ENCODE measurements at places on chromosomes 2 and 18.

DNA sequence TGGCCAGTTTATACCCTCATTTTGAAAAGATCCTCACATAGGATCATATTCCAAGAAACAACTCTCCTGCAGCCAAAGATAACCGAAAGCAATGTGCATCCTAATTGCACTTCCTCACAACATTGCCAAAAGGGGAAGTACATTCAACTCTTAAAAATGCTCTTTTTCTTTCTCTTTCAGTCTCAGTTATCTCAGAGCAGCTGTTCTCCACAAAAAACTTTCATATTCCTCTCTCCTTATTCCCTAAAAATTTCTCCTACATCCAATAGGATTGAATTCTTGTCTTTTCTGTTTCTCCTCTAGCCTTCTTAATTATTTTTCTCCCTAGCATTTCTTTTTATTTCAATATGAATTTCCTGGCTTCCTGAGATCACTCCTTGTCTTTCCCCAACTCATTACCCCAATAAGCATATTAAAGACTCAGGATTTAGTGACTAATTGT is 7.4 kb upstream of the VRK2 start:
- DNase-seq = peak; percentile 92

GRCh38 chr2:109510136-109511028 is 103.4 kb downstream of the SEPTIN10 start:
- peak; percentile 82 for DNase-seq

- DNase-seq = no peak
Measured at GRCh38 chr2:154143105-154143504, 271.4 kb downstream of the GALNT13 start.

DNA sequence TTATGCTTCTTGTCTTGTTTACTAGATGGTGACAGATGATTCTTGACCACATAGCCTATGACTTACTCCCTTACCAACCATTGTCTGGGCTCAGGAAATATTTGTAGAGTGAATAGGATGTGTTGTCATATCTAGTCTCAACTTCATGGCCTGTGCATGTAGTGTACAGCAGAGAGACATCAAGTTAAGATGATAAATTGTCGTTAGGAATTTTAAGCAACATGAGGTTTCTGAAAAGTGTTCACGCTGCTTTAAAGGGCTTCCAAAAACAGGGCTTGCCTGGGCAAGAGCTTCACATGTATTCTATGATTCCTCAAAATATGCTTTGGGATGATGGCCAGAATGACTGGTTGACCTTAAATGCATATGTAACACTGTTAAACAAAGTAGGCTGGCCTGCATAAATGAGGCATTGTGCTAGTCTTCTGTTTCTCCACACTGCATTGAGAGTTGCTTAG is 424.0 kb downstream of the RND3 start:
- no peak for DNase-seq

- DNase-seq = no peak
Measured at GRCh38 chr2:71952572-71953188, 195.0 kb downstream of the CYP26B1 start.

DNA sequence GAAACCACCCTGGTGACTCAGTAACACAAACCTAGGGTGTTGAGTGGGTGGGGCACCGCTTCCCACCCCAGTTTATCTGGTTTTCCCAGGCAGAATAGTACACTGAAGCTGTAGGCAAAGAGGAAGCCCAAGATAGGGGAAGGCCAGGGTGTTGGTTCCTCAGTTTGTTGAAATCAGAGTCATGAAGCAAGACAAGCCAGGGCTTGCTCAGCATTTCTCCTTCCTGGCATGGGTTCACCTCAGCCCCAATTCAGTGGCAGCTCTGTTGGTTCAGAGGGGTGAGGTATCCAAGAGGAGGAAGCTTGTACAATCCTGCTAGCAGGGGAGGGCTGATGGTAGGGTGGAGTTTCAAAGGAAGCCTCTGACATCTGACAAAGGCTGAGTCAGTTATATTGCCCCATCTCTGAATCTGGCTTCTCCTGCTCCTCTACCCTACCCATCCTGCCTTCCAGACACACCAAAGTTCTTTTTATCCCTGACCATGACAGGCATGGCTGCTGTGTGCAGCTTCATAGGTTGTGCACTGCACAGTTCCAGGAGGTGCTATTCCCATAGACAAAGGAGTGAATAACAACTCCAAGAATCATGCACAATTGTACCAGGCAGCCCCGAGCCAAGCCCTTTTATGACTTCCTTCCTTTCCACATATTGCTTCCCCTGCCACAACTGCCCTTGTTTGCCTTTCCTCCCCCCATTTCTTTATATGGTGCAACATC is 24.9 kb upstream of the RAB10 start:
- peak; percentile 98 for DNase-seq

GRCh38 chr2:146944601-146945000 is 900.2 kb upstream of the ACVR2A start:
- no peak for DNase-seq

DNA sequence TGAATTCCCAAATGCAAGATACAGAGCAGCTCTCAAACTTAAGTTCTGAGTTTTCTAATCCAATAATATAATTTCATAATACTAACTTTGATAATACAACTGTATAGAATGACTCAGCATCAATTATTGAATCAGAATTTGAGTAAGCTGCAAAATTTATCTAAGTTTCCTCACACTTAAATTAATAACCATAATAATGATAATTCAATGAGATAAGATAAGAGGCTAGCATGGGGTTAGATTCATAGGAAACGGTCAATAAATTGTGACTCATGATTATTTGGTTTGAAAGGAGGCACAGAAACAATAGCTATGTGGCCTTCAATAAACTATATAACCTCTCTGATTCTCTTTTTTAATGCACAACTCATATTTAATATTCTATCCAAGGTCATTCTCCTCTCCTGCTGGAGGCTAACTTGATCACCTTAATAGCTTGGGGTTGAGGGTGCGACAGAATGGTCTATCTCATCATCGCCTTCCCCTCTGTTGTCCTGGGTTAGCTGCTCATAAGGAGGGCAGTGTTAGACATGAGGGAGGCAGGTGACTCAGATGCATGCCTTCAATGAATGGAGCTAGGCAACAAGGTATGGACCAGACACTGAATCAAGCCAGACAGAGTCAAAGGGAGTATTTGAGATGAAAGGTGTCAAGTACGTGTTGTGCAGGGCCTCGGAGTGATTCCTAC is 36.2 kb upstream of the BMP10 start:
- no peak for DNase-seq

DNA sequence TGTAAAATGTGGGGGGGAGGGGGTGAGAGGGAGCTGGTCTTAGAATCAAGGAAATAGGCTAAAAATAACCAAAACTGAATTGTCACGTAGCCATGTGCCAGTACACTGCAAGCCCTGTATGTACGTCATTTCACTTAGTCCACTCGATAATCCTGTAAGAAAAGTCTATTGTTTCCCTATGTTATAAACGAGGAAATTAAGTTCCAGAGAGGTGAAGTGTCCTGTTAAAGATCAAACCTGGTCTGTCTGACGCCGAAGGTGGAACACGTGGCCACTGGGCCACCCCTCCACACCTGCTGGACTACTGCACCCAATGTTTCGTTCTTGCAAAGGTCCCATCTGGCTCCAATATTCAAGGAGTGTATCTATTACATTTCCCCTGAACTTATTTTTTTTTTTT is 29.6 kb downstream of the TFCP2L1 start:
- DNase-seq = no peak

- DNase-seq = no peak
Measured at GRCh38 chr2:217950401-217950871, 52.4 kb downstream of the TNS1 start.

- no peak for DNase-seq
Measured at GRCh38 chr18:61236356-61237057, 96.7 kb upstream of the CDH20 start.

GRCh38 chr18:59835605-59836379 is 64.0 kb upstream of the PMAIP1 start:
- no peak for DNase-seq

DNA sequence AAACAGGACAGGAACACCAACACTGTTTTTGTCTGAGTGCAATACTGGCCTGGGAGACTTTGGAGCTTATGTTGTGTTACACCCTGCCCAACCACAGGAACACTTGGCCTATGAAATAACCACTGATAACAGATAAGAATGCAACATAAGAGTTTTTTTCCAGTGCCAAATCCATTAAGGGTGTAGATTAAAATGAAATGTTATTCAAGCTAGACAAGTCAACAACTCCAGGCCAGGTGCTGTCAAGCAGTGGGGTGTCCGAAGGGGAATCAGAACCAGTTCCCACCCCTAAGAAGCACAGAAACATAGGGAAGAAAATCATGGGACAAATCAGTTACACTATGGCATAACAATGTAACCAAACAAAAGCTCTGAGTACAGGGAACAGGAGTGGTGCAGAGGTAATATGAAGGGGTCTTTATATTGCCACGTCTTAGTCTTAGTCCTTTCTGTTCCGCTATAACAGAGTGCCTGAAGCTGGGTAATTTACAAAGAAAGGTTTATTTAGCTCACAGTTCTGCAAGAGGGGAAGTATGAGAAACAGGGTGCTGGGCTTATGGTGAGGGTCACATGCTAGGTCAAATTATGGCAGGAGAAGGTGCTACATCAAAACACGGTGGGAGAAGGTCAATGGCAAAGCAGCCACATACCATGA is 3.8 kb downstream of the AFG3L2 start:
- no peak for DNase-seq

DNA sequence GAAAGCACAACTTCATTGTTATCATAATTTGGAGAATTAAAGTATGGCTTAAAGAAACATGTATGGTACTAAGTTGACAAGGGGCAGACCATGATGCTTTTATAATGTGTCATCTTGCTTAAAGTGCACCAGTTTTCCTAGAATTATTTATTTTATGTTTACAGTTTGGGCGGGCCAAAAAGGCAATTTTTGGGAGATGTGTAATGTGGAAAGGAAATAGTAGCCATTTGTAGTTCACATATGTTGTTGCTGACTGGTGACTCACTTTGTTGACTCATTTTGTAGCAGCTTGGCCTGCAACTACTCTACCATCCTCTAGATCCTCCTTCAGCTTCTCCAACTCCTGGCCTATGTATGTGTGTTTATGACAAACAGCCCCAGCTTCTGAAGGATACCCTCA is 7.7 kb downstream of the ZSCAN30 start:
- no peak for DNase-seq

DNA sequence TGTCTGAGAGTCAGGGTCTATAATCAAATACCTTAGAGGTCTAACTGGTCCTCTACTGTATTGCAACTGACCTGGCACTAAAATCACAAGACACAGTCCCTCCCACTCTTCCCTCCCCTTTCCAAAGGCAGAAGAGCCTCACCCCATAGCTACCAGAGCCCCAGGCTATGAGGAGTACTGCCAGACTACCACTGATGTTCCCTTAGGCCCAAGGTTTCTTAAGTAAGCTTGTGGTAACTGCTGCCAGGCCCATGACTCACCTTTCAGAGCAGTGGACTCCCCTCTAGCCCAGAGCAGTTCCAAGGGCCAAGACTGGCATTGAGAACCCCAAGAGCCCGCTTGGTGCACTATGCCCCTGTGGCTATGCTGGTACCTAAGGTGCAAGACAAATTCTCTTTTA is 1193.4 kb downstream of the DSC3 start:
- DNase-seq = no peak

DNA sequence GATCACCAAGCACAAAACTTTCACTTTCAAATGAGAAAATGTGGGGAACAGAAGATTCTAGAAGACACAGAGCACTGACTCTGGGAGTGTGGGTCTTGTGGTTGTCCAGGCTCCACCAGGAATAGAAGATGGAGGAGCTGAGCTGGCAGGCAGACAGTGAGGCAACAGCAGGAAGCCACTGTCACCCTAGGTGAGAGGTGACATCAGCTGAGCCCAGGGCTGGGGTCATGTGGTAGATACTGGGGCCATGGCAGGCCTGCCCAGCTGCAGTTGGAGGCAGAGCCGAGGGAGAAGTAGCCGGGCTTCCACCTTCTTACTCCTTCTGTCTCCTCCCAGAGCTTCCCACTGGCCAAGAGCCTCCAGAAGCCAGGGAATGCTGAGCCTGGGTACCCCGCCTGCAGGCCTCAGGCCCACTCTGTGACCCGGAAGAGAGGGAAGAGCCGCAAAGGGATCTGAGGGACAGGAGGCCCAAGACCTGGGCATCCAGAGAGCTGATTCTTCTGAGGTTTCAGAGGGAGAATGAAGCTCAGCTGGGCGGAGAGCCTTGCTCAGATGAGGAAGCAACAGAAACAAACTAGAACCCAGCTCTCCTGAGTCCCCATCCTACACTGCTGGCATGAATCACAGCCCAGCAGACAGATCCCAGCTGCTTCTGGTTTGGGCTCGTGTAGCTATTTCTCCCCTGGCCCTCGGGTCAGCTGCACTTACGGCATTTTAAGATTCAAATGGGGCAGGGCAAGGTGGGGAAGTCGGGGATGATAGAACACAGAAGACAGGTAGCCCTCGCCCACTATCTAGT is 39.8 kb upstream of the ASAP2 start:
- no peak for DNase-seq

DNA sequence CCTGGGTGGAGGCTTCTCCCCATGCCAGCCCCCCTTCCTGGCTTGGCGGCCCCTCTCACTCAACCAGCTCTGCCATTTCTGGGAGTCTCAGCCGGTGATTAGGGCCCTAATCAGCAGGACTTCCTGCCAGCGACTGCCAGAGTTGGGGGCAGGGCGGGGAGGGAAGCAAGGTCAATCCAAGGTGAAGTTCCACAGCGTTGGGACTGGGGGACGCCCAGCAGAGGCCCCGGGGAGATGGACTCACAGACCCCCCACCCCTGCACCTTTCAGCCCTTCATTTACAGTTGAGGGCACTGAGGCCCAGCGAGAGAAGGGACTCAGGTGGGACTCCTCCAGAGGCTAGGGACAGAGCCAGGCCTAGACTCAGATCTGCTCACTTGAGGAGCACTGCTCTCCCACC is 65.3 kb downstream of the TNS1 start:
- no peak for DNase-seq

- no peak for DNase-seq
Measured at GRCh38 chr18:78906066-78906465, 73.6 kb upstream of the SALL3 start.

GRCh38 chr18:13245481-13246000 is 27.0 kb downstream of the LDLRAD4 start:
- DNase-seq = no peak

DNA sequence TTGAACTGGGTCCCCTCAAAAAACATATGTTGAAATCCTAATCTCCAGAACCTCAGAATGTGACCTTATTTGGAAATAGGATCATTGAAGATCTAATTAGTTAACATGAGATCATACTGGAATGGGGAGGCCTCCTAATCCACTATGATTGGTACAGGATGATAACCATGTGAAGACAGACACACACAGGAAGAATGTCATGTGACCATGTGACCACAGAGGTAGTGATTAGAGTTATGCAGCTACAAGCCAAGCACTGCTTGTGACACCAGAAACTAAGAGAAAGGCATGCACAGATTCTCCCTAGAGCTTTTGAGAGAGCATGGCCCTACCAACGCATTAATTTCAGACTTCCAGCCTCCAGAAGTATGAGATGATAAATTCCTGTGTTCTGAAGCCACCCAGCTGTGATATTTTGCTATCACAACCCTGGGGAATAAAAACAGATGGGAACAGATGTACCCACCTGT is 47.0 kb upstream of the TGIF1 start:
- no peak for DNase-seq

- peak; percentile 11 for DNase-seq
Measured at GRCh38 chr2:11482473-11483035, 16.6 kb upstream of the E2F6 start.

GRCh38 chr18:24632158-24632988 is 171.9 kb downstream of the HRH4 start:
- no peak for DNase-seq

GRCh38 chr2:47211497-47212011 is 56.4 kb upstream of the STPG4 start:
- no peak for DNase-seq

- no peak for DNase-seq
Measured at GRCh38 chr18:49016648-49017539, 66.1 kb upstream of the SMAD7 start.

GRCh38 chr2:42139101-42139500 is 30.1 kb upstream of the EML4 start:
- no peak for DNase-seq

- no peak for DNase-seq
Measured at GRCh38 chr2:202758604-202759003, 113.0 kb downstream of the ICA1L start.

Measured in Kasumi-1 (cell line).